Hindlimb muscle (tissue), 1 donor: ENCODE measurements at places on chromosomes 11 and 22.

- DNase-seq: no peak
Measured at GRCh38 chr11:69861901-69862300, 42.7 kb upstream of the FGF3 start.

DNA sequence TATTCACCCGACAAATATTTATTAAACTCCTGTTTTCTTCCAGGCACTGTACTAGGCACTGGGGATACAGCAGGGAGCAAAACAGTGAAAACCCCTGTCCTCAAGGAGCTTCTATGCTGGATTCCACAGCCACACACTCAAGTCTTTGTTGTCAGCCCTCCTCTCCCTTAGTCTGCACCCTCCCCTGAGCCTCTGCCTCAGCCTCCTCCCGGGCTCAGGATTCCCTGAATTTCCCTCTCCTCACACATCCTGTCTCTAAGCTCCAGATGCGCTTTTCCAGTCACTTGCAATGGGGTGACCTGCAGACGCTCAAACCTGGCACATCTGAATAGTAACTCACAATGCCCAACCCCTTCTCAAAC is 13.5 kb upstream of the TUB start:
- no peak for DNase-seq

DNA sequence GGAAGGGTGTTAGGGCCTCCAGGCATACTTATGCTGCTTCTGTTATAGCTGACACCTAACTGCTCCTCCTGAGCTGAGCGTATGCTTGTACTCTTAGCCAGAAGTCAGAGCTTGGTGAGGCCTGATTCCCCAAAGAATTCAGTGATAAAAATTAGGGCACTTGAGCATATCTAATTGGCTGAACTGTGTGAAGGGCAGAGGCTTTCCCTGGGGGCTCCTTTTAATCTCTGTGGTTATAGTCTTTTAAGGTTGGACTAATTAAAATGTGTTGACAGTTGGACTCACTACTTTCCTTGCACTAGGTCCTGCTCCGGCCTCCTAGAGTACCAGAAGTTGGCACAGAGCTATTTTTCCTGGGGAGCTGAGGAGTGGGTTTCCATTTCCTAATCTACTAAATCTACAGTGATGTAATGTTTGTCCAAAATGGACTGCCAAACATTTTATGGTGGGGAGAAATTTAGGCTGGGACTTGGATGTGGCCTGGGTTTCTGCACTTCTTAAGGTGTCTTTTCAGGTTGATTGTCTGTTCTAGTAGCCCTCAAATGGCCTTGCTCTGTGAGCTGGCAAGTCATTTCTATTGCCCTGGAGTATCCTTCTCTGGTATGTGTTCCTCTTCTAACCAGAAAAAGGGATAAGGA is 18.4 kb downstream of the STIM1 start:
- DNase-seq: no peak

- no peak for DNase-seq
Measured at GRCh38 chr22:27490080-27490479, 311.5 kb downstream of the MN1 start.

DNA sequence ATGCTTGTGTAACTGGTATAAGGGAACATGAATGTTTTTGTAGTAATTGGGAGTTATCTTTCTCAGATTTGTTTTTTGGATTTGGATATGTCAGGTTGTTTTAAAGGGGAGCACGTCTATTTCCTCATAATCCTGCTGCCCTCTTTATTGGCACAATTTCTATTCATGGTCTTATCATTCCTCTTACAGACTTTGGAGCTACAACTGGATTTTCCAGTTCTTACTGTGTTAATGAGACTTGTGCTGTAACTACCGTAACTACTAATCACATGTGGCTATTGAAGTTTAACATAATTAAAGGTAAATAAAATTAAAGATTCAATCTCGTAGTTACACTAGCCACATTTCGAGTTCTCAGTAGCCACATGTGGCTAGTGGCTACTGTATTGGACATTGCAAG is 1.9 kb downstream of the FDX1 start:
- no peak for DNase-seq

- peak; percentile 54 for DNase-seq
Measured at GRCh38 chr11:19673924-19674729, 38.5 kb upstream of the NAV2 start.

DNA sequence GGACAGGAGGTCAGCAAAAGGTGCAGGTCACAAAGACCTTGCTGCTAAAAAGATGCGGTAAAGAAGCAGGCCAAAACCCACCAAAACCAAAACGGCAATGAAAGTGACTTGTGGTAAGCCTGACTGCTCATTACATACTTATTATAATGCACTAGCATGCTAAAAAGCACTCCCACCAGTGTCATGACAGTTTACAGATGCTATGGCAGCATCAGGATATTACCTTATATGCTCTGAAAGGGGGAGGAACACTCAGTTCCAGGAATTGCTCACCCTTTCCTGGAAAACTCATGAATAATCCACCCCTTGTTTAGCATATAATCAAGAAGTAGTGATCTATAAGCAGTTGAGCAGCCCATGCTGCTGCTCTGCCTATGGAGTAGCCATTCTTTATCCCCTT is 45.2 kb upstream of the SLC5A12 start:
- no peak for DNase-seq

DNA sequence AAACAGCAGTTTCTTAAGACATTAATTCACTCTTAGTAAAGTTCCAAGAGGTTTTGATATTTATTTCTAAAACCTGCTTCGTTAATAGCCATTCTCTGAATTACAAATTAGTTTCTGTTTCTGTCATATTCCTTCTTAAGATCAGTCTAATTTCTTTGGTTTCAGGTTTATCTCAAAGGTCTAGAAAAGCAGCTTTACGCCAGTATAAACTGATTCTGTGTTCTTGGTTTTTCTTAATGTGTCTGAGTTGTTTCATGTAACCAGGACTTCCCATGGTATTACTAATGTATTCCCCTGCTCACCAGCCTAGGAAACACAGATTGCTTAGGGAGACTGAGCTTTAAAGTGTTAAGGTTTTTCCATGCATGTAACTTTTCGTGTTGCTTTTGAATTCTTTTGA is 6.8 kb upstream of the ACY3 start:
- no peak for DNase-seq

GRCh38 chr11:102147632-102148031 is 37.4 kb downstream of the YAP1 start:
- DNase-seq: no peak

DNA sequence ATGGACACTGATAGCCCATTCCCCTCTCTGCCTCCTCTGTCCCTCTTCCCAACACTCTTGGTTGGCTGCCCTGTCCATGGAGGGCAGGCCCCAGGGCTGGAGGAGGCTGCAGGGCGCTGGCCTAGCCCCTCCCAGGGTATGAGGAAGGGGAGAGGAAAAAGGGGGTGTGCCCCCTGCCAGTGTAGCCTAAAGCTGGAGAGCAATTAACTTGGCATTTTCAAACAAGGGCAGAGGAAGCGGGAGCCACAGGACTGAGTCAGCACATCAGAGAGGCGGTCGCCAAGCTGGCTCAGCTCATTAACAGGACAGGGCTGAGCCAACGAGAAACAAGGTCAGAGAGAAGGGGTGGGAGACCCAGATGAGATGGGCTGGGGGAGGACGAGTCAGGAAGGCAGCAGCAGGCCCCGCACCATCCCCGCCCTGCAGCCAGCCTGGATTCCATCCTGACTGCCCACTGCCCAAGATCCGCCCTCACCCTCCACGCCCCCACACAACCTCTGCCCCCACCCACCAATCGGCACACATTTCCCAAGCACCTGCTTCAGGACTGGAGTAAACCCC is 76.3 kb downstream of the BUD13 start:
- DNase-seq: no peak

- DNase-seq: no peak
Measured at GRCh38 chr11:24965748-24966147, 468.9 kb downstream of the LUZP2 start.

DNA sequence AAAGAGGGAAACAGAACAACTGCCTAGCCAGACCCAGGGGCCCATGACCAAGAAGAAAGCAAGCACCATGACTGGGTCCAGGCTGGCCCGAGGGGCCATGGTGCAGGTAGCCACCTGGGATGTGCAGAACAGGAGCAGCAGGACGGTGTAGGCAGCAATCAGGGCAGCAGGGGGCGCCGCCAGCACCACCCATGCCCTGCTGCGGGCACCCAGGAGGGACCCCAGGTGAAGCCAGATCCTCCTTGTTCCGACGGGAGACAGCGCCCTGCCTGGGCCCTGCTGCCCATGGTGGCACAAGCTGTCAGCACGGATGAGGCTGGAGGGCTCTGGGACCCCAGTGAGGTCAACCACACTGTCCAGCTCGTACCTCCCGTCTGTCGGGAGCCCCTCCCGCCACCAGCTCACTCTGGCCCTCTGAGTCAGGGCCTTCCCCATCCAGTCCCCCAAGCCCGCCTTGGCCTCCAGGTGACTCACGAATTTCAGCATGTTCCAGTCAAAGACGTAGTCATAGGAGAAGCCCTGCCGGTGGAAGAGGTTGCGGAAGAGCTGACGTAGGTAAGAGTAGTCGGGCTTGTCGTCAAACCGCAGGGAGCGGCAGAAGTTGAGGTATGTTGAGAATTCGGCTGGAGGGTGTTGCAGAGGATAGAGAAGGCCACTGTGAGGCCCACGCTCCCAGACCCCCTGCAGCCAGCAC is 18.8 kb downstream of the CSNK1E start:
- DNase-seq: no peak

- DNase-seq: no peak
Measured at GRCh38 chr11:118658429-118659313, 20.8 kb downstream of the TREH start.

GRCh38 chr11:43164831-43165230 is 147.0 kb upstream of the API5 start:
- no peak for DNase-seq

DNA sequence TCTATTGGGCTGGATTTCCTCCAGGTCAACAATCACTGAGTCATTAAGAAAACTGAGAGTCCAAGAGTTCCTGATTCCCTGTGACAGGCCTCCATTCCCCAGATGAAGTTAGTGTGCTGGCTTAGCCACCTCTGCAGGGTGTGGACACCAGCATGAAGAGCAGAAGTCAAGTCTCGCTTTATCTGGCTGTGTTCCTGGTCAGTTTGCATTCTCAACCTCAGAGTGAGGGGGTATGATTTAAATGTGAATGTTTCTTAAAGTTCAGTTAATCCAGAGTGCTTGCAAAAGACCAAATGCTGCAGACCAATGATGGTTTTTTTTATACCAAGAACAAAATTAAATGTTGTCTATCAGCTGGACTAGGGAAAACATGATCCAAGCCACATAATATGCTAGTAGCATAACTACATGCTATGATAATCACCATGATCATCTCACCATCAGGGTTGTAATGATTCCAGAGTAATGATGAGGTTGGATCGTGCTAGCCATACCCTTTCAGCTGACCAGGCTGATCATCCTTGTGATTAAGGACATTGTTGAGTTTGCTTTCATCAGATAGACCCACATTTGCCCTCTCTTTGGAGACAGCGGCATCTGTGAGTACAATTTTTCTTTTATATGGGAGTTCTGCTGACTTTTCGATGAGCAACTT is 145.8 kb upstream of the ARHGAP20 start:
- peak; percentile 64 for DNase-seq

GRCh38 chr11:102108734-102109440 is 1.4 kb upstream of the YAP1 start:
- no peak for DNase-seq

- peak; percentile 37 for DNase-seq
Measured at GRCh38 chr11:107017433-107018218, 650 bp downstream of the GUCY1A2 start.

DNA sequence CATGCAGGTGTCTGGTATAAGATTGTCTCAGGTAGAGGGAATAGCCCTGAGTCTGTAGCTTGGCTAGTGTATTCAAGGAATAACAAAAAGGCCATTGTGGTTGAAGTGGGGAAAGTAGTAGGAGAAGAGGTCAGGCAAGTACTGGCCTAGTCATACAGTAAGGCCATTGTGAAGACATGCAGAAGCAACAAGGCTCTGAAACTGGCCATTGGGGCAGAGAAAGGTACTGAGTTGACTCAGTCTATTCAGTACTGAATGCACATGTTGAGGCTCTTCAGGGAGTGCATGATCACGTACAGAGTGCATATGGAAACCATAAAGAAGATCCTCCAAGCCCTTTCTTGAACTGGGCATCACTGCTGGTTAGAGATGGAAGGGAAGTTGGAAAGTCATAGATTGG is 477.6 kb downstream of the SOX6 start:
- no peak for DNase-seq

DNA sequence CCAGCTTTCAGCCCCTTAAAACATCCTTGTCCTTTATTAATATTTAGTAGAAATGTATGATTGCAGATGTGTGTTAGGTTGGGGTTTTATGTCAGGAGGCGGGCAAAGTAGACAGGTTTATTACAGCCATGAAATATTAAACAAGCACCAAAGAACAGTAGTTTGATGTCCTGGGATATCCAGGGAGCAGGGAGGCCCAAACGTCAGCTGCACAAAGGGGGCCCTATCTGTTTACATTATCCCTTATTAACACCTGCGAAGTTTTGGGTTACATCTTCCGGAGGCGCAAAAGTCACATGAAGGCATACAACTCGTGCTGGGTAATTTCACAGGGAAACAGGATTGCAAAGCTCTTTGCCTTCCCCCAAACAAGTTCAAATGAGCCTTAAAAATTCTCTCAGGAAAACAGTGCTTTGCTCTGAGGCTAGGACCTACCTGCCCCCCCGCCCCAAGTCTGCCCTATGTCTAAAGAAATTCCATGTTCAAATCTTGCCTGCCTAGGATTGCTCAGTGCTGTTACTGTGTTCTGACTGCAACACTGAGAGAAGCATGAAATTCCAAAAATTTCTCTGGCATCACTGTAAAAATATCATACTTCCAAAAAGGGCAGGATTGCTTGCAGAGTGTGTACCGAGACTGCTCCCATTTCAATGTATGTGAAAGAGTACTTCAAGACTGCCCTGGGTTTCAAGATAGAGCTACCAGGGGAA is 8.9 kb downstream of the MN1 start:
- DNase-seq: no peak

GRCh38 chr11:27466363-27466762 is 6.2 kb downstream of the LGR4 start:
- no peak for DNase-seq

- DNase-seq: no peak
Measured at GRCh38 chr11:46597609-46598219, 3.9 kb upstream of the AMBRA1 start.

DNA sequence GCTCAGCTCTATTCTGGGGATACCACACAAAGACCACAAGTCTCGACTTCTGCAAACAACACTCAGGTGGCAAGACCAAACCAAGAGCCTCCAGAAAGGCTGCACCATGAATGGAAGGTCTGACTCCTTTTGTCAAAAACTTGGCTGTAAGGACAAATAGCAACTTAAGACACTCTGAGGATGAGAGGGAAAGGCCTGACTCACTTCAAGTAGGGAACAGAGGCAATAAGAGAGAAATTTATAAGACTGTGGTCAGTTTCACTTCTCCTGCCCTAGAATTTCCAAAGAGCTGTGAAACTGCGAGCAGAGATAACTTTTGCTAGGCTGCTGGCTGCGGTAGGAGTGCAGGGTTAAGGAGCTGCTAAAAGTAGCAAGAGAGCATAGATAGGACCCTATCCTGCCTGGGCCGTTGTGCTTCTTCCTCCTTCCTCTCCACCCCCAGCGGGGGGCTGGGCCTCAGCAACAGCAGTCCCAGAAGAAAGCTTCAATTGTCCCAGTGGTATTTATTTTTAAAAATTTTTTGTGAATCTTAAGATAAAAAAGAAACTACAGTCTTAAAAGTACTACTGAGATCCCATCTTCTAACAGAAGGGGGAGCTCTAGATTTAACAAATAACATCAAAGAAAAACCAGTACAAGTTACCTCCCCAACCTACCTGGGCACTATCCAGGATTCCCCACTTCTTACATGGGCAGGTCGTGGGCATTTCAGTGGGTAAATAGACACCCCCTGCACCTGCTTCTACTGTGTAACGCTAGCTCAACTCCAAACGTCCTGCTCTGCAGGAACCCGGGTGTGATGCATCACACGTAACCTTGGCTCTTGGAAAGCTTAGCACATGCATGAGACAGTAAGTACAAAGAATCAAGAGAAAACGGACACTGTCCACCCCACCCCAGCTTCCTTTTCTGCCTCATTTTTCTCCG is 66.4 kb downstream of the SGSM3 start:
- peak; percentile 46 for DNase-seq
